Activated CD4-positive, alpha-beta T cell treated with anti-CD3 and anti-CD28 coated beads, Interleukin-2, amount 50 U/mL, for 4 hours (primary cell): ENCODE measurements at places on chromosomes 16 and 17.

- no peak for DNase-seq
Measured at GRCh38 chr16:16989368-16989767, 481.4 kb downstream of the XYLT1 start.

DNA sequence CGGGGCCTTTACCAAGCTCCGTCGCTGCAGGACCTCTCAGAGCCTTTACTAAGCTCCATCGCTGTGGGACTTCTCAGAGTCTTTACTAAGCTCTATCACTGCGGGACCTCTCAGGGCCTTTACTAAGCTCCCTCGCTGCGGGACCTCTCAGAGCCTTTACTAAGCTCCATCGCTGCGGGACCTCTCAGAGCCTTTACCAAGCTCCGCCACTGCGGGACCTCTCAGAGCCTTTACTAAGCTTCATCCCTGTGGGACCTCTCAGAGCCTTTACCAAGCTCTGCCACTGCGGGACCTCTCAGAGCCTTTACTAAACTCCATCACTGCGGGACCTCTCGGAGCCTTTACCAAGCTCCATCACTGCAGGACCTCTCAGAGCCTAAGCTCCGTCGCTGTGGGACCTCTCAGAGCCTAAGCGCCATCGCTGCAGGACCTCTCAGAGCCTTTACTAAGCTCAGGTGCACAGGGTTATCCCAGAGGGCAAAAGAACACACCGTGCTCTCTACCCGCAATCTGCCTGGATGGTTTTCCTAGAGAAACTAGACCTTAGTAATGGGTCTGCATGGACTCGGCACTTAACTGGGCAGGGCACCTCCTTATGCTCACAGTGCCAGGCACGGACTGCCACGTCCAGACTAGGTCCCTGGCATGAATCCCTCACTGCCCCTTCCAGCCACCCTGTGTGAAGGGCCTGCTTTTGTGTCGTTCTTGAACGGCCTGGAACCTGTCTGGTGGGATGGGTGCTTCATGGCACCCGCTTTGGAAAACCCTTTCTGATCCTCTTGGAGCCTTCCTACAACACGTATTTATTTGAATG is 69.2 kb upstream of the DOC2B start:
- no peak for DNase-seq

GRCh38 chr16:24737391-24737871 is 8.0 kb downstream of the TNRC6A start:
- no peak for DNase-seq

GRCh38 chr17:28097901-28098300 is 55.4 kb downstream of the NLK start:
- DNase-seq: no peak

- peak; percentile 35 for DNase-seq
Measured at GRCh38 chr17:17890773-17891759, 54.3 kb upstream of the SREBF1 start.

DNA sequence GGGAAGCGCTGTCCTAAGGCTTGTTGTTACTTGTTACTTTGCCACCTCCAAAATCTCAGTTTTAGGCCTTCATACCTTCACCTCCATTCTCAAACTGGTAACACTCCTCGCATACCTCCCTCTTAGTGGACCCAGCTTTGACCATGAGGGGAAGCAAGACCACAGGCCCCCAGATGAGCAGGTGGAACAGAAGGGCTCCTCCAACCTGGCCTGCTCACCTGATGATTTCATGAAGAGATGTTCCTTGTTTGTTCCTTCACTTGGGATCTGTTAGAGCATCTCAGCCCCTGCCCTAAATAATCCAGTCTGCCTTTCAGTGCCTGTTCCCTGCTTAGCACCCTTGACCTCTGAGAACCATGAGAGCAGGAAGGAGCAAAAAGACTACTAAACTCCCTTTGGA is 28.7 kb downstream of the DHX38 start:
- DNase-seq: no peak

GRCh38 chr17:10705727-10706126 is 8.3 kb downstream of the ADPRM start:
- no peak for DNase-seq

DNA sequence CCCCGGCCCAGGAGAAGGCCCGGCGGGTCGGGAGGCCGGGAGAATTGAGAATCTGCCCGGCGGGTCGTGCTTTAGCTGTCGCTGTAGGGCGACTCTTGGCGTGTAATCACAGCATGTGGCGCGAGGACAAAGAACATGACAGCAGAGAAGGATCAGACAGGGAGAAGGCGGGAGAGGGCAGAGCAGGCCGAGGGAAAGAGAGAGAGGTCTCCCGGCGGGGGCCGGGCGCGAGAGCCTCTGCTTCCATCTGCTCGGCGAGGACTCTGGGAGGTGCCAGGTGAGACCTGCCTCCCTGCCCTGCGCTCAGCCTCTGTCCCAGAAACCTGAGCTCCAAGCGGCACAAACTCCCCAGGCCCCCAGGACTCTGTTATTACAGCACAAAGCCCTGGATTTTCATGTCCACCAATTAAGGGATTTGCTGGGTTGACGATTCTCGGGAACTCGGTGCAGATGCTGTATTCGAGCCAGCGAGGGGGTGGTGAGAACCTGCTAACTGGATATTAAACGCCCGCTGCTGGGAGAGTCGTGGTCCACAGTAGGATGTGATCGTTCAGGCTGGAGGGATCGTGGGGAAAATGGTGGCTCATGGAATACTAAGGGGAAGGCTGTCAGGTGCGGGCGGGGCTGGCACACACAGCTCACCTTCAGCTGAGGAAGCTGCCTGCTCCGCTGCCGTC is 172.0 kb upstream of the CIBAR2 start:
- no peak for DNase-seq

- DNase-seq: no peak
Measured at GRCh38 chr17:4444782-4445473, 11.2 kb downstream of the SPNS3 start.

DNA sequence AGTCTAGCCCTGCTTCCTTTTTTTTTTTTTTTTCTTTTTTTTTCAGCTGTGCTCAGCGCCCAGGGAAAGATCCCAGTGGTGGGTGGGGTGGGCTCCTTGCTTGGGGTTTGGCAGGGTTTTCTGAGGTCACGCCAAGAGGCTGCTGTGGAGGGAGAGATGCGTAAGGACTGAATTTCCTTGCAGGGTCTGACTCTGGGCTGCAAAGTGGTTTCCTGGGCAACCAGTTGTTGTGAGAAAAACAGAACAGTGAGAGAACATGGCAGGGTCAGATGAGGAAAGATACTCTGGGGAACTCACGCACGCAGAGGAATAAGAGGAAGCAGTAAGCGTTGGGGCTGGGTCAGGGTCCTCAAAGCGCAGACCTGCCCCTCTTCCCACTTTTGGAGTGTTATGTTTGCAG is 119.5 kb downstream of the IRF8 start:
- DNase-seq: no peak

DNA sequence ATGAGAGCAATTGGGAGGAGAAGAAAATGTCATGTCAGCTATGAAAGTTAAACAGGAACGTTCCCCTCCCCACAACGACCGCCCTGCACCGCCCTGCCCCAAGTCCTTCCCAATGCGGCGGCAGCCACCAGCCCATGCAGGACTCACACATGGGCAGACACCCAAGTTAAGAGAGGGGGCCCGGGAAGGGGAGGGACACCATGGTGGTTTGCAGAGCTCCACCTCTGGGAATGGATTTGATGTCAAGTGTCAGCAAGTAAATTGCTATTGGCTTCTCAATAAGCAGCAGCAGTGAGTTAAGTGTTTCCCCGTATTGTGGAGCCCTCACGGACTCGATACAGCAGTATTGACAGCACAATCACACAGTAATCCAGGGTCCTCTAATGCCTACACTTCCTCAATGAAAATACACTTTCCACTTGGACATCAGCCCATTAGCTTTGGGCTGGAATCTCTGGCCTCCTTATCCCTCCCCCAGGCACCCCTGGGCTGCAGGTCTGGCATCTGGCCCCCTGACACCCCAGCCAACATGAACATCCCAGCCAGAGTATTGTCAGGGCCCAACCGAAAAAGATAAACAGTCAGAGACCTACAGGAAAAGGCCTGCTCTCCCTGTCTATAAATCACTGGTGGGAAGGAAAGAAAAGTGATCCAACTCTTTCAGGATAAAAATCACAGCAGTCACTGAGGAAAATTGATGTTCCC is 22.6 kb downstream of the ZFHX3 start:
- no peak for DNase-seq

GRCh38 chr17:13544292-13544691 is 57.4 kb downstream of the HS3ST3A1 start:
- no peak for DNase-seq

DNA sequence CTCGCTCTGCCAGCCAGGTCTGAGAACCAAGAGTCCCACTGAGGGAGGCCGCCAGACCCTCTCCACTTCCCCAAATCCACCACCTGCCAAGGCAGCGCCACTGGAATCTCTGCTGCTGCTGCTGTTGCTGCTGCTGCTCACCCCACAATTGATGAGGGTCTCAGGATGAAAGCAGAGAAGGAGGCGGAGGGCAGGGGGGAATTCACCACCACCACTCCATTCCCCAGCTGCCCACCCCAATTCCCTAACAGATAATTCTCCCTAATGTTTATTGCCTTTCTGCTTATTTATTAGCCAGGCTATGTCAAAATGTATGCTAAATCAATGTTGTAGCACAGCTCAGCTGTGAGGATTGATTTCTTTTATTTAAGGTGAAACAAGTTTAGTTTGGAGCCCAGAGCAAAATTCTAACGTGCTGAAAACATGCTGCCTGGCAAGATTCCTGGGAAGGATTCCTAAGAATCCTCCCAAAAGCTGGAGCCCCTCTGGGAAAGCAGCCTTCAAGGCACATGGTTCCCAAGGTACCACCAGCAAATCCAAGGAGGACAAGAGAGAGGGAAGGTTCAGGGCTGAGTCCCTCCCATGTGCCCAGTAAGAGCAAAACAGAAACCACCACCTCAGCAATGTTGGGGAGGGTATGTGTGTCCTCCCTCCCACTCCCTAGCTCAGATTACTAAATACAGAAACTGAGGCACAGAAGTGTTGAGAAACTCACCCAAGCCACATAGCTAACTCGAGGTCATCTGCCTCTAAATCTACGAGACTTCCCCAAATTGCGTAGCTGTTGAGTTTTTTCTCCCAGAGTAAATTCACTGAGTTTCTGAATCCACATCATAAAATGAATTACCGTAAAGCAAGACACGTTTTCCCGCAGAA is 12.2 kb upstream of the CDH5 start:
- DNase-seq: no peak

GRCh38 chr16:71927383-71927782 is 32.1 kb downstream of the IST1 start:
- DNase-seq: no peak

GRCh38 chr17:83192161-83192788 is 112.9 kb downstream of the METRNL start:
- no peak for DNase-seq

DNA sequence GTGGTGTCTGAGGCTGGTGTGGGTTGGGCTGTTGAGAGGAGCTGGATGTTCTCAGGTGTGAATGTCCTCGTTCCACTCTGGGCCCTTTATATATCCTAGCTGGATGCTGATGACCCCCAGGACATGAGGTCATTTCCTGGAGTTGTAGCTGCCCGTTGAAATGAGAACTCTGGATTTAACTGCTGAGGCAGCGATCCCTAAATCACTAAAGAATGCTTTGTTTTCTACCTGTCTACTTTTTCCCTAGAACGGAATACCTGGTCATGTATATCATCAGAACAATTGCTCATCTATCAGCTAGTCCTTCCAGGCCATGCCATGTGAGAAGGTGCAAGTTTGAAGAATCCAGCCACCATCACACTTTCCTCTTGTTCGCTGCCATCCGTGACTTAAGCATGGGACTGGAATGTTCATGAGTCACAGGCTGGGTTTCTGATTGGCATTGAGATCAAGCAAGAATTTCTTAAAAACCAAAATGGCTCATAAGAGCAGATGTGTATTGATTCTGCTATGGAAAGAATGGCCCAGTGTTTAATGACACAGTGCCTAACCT is at the start of gene KRTAP2-3:
Gene KRTAP2-3, minus strand, starts transcription at position 63 of the 553 bp plus-strand sequence. CDS start 64 bp downstream, outside the sequence.
- no peak for DNase-seq

GRCh38 chr17:13346996-13347762 is 254.6 kb downstream of the HS3ST3A1 start:
- no peak for DNase-seq

- no peak for DNase-seq
Measured at GRCh38 chr16:23152386-23153178, 3.3 kb upstream of the USP31 start.

GRCh38 chr17:5065227-5065744 is 13.0 kb upstream of the ZFP3 start:
- DNase-seq: no peak

GRCh38 chr16:73051961-73052360 is 4.0 kb upstream of the ZFHX3 start:
- DNase-seq: no peak

- DNase-seq: no peak
Measured at GRCh38 chr16:81201267-81201666, 37.2 kb upstream of the BCO1 start.

- DNase-seq: no peak
Measured at GRCh38 chr17:50708050-50709000, 611 bp upstream of the ANKRD40 start.

GRCh38 chr16:22624800-22625533 is 114.3 kb downstream of the NPIPB5 start:
- DNase-seq: no peak

DNA sequence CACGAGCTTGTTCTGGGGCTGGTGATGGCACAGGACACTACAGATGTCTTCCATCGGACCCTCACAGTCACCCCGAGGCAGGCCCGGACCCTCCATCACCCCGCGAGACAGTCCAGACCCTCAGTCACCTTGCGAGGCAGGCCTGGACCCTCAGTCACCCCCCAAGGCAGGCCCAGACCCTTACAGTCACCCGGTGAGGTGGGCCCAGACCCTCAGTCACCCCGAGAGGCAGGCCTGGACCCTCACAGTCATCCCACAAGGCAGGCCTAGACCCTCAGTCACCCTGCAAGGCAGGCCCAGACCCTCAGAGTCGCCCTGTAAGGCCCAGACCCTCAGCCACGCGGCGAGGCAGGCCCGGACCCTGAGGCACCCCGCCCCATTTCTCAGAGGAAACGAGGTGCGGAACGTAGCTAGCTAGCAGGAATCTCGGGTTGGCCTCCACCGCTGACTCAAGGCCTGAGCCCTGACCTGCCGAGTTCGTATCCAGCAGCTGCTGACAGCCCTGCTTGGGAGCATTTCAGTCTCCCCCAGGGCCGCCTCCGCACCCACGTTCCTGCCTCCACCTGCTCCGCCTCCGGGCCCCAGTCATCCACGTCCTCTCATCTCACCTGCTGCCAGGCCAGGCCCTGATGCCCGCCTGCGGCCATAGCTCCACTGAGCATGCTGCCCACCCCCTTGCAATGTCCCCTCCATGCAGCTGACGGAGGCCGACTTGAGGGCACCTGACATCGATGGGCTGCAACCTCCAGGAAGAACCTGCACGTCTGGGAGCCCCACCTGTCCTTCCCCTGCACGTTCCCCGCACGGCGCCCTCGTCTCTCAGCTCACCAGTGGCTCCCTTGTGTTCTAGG is 28.7 kb downstream of the RPH3AL start:
- DNase-seq: no peak

GRCh38 chr17:31819578-31819977 is 39.5 kb downstream of the COPRS start:
- DNase-seq: no peak

GRCh38 chr17:81022344-81022676 is 12.6 kb upstream of the BAIAP2 start:
- DNase-seq: no peak

GRCh38 chr16:89048090-89048725 is 45.4 kb upstream of the ACSF3 start:
- no peak for DNase-seq

GRCh38 chr17:76866774-76867577 is 1.2 kb upstream of the MGAT5B start:
- no peak for DNase-seq
